ENCODE measurements at places on chromosomes 6 and 20.
A peak's percentile ranks its signal among the peaks of the same experiment; 100 is the strongest.

DNA sequence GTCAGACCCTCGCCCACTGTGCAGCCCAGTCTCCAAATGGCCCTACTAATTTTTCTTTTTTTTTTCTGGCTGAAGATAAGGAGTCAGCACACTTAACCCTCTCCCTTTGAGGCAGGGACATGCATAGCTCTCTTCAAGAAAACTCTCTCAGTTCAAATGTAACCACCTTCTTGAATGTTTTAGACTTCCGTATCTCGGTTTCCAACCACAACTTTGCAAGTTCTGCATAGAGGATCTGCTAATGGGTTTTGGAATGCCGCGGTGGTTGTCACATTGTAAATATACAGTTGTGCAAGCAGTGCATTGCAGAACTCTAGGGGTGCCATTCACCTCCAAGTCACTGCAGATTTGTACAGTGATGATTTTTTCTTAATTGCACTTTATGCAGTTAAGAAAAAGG is 59.4 kb upstream of the SLC35B3 start:
- DNase-seq: no peak

DNA sequence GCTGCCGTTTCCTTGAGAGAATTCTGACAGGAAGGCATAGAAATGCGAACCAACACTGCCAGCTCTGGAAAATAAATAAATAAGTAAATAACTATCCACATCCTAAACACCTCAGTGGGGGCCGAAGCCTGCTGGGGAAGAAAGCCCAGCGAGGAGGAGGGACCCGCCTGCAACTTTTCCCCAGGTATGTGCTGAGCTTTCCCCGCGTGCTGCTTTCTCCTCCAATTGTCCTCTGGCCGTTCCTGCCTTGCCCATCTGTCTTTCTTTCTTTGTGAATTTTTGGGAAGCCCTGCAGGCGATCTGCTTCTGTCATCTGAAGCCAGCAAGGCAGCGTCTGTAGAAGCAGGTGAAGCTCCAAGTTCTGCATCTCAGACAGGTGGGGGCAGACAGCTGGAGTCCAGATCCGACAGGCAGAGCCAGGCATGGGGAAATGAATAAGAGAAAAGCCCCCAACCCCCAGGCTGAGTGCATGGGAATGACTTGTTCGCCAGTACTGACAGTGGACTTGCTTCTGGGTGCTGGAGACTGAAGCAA is 49.2 kb upstream of the IL17A start:
- no peak for DNase-seq

DNA sequence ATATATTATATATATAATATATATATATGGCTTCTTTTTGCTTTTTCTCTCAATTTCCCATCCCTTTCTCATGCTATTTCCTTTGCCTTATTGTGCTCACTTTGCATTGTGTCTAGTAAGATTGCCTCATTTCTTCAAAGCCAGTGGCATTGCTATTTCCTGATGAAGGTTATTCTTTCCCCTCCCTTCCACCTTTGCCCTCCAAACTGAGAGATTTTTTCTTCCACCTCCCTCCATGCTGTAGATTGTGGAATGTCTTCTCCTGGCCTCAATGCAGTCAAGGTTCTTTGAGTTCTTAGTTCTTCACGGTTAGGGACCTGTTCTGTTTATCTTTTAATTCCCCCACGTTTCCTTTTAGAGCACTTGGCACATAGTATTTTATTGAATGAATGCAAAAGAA is 17.2 kb downstream of the SH3BGRL2 start:
- no peak for DNase-seq

GRCh38 chr20:34820805-34821578 is 4.5 kb downstream of the NCOA6 start:
- DNase-seq: no peak

DNA sequence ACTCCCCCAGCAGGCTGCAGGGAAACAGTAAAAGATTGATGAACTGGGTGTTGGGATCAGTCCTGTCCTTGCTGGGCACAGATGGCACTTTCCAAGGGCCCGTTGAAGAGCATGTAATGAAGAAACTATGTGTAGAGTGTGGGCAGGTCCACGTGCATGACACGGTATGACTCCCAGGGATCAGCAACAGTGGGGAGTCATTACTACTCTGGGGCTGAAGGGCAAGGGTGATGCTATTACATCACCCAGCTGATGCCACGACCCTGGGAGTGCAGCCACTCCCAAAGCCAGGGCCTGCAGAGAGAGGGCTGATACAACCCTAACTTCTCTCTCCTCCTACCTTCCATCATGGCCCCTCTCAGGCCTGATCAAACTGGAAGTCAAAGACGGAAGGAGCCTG is 20.1 kb downstream of the KCNK17 start:
- no peak for DNase-seq

DNA sequence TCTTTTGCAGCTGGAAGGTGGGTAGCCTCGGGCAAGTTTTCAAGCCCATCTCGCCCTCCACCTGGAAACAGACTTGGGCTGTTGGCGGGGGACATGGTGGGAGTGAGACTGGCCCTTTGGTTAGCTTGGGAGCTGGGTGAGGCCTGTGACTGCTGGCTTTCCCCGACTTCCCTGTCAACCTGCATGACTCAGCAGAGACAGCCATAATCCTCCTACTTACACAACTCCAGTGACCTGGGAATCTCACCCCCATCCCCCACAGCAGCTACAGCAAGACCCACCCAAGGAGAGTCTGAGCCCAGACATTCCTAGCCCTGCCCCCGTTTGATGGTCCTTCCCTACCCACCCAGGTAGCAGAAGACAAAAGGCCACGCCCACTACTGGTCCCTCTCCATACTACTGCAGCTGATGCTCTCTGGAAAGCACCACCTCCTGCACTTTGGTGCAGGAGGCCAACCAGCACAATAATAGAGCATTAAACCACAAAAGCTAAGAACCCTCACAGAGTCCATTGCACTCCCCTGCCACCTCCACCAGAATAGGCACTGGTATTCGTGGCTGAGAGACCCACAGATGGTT is 188.4 kb downstream of the TRDN start:
- DNase-seq: no peak

DNA sequence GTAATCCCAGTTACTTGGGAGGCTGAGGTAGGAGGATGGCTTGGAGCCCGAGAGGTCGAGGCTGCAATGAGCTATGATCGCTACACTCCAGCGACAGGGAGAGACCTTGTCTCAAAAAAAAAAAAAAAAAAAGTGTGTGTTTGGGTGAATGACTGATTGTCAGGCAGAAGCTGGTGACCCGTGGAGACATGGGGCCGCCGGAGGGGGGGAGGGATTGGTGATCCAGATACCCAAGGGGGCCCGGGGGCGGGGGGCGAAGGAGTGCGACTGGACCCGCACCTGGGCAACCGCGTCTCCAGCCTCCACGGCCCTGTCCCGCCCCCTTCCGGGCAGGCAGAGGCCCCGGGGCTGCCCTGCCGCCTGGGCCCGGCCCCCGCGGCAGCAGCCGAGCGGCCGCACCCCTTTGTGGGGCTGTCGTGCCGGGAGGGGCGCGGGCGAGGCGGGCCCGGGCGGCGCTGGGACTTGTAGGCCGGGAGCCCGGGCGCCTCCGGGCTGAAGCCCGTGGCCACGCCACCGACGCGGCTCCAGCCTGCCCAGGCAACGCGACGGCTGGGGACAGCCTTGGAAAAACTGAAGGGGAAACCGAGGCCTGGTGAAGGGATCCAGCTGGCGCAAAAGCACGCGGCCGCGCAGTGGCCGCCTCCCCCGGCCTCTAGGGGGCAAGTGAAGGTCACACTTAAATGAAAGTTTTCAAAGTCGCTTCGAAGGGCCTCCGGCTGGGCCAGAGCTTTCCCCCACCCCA is 2.1 kb upstream of the RBM38 start:
- peak; percentile 84 for DNase-seq

- DNase-seq: no peak
These were observed 12.5 kb downstream of the ETV7 start for GRCh38 chr6:36374972-36375371.

DNA sequence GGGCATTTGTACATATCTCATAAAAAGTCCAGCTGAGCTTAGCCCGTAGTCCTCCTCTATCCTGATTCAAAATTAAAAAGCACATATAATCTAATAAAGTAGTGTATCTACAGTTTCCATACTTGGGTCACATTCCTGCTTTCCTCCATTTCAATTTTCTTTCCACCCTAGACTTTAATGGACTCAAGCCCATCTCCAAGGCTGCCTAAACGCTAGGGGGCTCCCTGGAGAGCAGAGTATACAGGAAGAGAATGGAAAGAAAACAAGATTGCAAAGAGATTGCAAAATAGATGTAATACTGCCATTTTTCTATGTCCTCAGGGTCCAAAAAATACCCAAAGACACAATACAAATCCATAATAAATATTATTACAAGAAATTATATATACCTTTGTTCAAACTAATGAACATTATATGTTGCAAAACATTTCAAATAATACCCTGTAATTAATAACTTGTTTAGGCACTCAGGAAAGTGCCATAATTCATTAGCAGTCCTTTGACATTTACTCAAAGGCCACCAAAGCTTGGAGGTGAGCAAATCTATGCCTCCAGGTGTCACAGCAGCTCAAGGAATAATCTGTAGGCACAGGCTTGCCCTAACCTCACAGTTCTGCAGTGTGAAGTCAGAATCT is 2.4 kb upstream of the MCM3 start:
- peak; percentile 51 for DNase-seq

DNA sequence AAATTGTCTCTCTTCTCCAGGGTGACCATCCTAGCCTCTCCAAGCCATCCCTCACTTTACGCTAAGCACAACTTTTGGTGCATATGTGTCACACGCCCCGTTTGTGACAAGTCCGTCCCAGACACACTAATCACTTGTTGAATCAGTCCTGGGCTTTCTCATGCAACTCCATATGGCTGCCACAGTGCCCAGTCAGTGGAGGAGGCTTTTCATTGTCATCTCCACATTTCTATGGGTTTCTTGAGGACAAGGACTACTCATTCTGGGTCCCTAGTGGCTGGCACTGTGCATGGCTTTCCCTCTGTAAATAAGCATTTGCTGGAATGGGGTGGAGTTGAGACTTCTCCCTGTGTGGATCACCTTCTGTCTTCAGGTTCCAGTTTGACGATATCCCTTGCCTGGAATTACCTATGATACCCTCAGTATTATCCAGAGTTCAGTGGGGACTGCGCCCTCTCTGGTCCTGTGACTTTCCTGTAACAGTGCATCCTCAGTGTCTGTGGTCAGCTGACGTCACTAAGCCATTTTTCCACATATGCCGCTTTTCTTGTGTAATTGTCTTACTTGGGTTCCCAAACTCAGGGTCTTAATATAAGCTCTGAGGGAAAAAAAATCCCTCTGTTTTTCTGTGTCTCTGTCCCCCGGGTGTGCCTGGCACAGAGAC is 59.8 kb upstream of the MYL9 start:
- no peak for DNase-seq

DNA sequence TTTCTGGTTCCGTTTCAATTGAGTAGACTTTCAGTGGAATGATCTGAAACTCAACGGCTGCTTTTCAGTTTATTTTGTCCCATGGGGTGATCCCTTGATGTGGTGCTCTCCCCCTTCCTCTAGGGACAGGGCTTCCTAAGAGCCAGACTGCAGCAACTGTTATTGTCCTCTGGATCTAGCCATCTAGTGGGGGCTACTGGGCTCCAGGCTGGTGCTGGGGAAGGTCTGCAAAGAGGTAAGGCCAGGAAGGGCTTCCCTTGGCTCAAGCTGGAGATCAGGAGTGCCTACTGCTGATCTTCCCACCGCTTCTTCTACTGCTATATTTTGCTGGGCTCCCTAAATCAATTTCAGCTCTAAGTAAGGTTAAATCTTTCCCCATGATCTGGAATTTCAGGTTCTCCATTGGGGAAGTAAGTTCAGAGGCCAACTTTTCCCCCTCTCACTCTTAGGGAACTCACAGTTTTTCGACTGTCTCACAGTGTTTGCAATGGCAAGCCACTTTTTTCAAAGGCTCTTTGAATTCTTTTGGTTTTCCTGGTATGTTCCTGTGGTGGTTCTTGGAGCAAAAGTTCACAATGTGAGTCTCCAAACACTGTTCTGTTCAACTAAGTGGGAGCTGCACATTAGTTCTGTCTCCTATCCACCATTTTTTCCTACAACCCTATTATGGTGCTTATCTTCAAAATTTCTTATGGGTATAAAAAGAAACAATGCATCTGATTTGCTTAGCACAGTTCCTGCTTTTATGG is 286.2 kb upstream of the EXOC2 start:
- no peak for DNase-seq

GRCh38 chr20:34871966-34872621 is 562 bp downstream of the GGT7 start:
- DNase-seq: no peak

- no peak for DNase-seq
These were observed 14.1 kb upstream of the CHMP4B start for GRCh38 chr20:33796907-33797544.

- no peak for DNase-seq
These were observed 95.9 kb downstream of the TAF4 start for GRCh38 chr20:61969806-61970205.

DNA sequence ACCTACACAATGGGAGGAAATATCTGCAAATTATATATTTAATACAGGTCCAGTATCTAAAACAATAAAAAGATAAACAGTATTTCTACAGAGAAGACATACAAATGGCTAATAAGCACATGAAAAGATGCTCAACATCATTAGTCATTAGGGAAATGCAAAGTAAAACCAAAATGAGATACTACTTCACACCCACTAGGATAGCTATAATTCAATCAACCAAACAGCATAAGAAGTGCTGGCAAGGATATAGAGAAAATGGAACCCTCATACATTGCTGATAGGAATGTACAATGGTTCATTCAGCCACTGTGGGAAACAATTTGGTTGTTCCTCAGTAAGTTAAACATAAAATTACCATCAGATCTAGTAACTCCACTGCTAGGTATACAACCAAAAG is 48.7 kb downstream of the NUDT3 start:
- no peak for DNase-seq

DNA sequence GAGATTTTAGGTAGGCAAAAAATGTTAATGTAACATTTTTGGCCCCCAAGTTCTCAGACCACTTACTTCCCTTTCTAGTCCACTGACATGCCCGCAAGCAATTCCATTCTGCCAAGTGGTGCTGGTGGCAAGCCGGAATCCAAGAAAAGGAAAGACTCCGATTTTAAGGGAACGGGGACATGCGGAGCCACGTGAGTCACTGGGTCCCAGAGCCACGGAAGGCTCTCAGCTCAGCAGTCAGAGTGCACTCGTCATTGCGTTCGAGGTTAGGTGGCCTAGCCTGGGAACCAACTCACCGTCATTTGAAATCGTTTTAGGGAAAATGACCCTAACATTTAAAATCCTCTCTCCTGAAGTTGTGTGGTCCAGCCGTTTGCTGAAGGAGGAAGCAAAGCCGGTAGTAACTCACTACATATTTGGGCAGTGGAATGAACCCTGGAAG is 711 bp upstream of the SIRT5 start:
- DNase-seq: peak; percentile 48

GRCh38 chr20:152131-152530 is 5.1 kb upstream of the DEFB127 start:
- no peak for DNase-seq

DNA sequence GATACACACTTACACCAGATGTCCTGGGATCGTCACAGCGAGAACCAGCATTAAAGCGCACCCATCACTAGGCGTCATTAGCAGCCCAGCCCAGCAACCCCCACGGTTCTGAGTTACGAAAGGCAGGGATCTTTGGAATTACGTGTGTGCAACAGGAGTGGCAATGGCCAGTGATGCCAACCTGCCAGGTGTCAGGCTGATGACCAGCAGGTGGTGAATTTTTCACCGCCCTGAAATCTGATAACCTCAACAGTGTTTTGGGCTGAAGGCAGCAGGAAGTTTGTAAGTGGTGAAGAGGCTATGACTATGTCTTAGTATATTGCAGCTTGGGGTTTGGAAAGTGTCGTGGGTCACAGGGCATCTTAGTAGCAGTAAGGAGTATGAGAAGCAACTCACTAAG is 166.1 kb downstream of the TMEM242 start:
- no peak for DNase-seq
